Stimulated activated CD4-positive, alpha-beta T cell treated with anti-CD3 and anti-CD28 coated beads, Interleukin-1b, Interleukin-23, amount 100 ng/mL, for 24 hours (primary cell): ENCODE measurements at places on chromosomes 3 and 15.

DNA sequence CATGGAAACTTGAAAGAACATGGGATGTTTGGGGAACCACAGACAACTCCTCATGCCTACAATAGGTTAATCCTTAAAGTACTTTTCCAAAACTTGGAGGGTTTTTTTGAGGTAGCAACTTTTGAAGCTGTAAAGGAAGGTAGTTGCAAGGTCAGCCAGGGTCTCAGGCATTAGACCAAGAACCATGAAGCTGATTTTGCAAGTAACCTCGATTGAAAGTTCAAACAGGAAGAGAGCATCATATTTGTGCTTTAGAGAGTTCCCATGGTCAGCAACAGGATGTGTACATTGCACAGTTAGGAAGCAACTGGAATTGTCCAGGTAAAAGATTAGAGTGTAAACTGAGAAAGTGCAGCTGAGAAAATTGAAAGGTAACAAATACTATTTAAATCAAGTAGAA is 199.8 kb upstream of the NR2F2 start:
- no peak for DNase-seq

- no peak for DNase-seq
These were observed 234.2 kb downstream of the WNT5A start for GRCh38 chr3:55252921-55253320.

DNA sequence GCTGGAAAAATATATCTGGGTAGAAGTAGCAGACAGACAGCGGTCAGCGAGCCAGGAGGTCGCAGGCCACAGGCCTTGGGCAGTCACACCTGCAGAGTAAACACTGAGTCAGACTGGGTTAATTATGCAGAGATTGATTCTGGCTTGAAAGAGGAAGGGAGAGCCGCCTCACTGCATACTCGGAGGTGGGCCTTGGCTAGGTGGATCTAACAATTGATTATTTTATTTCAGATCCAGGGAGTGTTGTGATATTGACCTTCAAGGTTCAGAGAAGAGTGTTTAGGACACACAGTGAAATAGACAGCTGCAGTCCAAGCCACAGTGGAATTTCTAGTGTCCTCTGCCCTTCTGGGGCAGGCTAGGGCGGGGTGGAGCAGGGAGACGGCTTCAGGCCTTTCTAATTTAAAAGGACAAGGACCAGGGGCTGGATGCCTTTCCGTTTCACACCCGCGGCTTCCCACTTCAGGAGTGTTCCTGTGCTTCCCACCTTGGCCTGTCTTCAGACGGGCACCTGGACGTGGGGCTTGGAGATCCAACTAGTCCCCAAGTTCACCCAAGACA is 237.3 kb downstream of the XXYLT1 start:
- DNase-seq: no peak

DNA sequence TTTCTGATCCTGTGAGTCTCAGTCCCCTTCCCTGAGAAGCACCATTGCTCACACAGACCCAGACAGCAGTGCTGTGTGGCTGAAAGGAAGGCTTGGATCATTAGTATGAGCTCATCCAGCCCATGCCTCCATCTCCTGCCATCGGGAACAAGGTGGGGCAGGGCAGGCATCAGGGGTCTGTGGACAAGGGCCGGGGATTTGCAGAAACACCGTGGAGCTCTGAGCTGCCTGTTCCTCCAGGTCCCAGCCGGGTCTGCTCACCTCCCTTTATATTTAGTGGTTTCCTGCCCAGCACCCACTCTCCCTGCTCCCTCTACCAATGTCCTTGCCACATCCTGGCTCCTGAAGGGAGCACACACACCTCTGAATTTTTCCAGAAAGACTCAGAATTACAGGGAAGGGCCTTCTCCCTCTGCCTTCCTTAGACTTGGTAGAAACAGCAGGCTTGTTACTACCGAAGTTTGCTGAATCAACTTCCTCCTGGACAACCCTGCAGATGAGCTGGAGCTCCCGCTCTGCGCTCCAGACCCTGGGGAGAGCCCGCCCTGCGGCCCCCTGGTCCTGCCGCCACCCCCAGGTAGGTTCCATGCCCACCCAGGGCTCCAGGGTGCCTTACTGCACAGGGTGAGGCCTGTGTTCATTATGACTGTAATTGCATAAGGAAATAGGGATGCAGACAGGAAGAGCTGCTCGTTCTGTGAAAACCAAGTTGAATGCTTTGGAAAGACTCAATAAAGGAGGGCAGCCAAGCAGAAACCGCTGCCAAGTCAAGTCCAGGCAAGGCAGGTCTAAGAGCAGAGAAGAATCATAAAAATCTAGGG is 128.1 kb downstream of the NSMCE3 start:
- DNase-seq: no peak

GRCh38 chr15:57996561-57996960 is 69.0 kb downstream of the ALDH1A2 start:
- no peak for DNase-seq

- DNase-seq: no peak
These were observed 180.8 kb downstream of the KCNAB1 start for GRCh38 chr3:156300929-156301840.

GRCh38 chr3:36647423-36647853 is 116.9 kb downstream of the DCLK3 start:
- DNase-seq: no peak

- no peak for DNase-seq
These were observed 255.0 kb downstream of the OCA2 start for GRCh38 chr15:27844018-27844666.

GRCh38 chr3:171351676-171352075 is 108.5 kb downstream of the TNIK start:
- DNase-seq: no peak

DNA sequence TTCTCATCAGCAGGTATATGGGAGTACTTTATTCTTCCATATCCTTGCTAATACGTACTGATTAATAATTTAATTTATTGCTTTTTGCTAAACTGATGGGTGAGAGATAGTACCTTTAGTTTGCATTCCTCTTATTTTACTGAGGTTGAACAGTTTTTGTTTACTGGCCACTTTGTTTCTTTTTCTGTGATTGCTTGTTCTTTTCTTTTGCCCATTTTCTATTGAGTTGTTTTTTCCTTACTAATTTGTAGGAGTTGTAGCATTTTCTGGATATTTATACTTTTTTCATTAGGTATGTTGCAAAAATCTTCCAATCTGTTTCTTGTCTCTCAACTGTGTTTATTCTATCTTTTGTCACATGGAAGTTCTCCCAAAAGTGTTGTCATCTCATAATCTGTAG is 4.8 kb downstream of the PDCD6IP start:
- DNase-seq: no peak

DNA sequence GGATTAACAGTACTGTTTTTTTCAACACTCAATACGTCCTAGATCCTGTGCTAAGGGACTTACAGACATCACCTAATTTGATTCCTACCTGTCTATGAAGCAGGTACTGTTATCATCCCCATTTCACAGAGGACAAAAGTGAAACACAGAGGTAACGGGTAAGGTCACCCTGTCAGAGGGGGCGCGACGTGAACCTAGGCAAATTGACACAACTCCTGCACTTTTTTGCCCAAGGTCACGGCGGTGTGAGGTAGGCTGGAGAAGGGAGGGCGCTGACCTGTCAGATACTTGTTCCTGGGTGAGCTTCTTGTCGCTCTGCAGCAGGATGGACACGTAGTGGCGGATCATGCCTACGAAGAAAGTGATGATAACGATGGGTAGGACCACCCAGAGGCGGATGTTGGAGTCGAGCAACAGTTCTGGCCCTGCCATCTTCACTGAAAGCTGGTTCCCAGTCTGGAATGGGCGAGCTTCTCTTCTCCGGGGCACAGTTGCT is 363 bp downstream of the EMC3 start:
- no peak for DNase-seq

GRCh38 chr15:29812384-29812694 is 9.9 kb downstream of the TJP1 start:
- no peak for DNase-seq

GRCh38 chr15:69973102-69973714 is 124.5 kb downstream of the TLE3 start:
- DNase-seq: peak; percentile 20

DNA sequence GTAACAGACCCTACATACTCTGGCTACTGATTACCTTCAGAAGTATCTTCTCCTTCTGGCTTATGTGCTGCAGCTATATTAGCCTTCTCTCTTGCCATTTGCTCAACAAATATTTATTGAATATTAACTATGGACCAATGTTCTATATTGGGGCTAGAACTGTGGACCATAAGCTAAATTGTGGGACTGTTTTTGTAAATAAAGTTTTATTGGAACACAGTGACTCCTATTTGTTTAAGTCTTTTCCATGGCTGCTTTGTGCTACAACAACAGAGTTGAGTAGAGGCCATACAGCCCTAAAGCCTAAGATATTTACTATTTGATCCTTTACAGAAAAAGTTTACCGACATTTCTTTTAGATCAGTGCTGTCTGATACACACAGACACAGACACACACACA is 20.3 kb upstream of the XIRP1 start:
- DNase-seq: no peak

DNA sequence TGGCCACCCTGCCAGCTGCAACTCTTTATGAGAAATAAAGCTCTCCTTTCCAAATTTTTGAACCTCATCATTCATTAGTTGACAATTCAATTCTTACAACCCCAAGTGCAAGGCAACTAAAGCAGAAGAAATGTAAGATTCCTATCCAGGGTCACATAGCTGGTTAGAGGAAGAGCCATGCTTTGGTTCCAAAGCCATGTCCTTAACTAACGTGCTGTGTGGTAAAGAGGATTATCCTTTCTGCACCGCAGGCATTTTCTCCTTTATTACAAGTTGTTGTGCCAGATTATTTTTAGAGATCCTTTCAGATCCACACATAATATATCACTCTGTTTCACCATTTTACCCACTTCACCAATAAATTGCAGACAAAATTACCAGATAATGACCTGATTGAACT is 36.5 kb downstream of the TM4SF18 start:
- DNase-seq: no peak

GRCh38 chr3:195441992-195442572 is 738 bp downstream of the ACAP2 start:
- peak; percentile 9 for DNase-seq

GRCh38 chr15:81329446-81329845 is 5.5 kb upstream of the STARD5 start:
- DNase-seq: no peak

DNA sequence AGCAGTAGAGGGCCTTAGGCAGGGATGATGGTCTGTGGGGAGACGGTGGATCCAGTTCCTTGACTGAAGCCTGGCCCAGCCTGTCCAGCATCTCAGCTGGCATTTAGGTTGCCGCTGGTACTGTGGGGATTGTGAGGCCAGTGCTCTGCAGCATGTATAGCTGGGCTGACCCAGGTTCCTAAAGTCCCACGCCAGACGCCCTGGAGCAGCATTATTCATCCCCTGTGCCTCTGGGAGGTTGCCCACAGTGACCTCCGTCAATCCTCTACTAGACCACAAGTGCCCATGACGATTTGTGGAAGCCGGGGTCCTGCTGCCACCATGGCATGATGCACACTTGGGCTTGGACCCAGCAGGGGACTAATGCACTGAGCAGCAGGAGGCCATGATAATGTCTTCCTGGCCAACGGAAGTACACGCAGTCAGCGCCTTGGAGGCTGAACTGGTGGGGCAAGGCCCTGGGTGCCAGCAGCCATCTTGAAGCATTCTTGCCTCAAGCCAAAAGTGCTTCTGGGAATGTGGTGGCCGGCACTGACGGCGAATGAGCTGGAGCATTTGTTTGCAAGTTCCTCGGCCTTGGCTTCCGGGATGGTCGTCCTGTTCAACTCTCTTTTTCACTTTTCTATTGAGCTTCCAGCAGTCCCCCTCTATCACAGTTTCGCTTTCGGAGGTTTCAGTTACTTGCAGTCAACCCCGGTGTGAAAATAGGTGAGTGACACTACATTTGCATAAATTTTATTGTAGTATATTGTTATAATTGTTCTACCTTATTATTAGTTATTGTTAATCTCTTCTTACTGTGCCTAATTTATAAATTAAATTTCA is 949.4 kb downstream of the ROBO1 start:
- no peak for DNase-seq

DNA sequence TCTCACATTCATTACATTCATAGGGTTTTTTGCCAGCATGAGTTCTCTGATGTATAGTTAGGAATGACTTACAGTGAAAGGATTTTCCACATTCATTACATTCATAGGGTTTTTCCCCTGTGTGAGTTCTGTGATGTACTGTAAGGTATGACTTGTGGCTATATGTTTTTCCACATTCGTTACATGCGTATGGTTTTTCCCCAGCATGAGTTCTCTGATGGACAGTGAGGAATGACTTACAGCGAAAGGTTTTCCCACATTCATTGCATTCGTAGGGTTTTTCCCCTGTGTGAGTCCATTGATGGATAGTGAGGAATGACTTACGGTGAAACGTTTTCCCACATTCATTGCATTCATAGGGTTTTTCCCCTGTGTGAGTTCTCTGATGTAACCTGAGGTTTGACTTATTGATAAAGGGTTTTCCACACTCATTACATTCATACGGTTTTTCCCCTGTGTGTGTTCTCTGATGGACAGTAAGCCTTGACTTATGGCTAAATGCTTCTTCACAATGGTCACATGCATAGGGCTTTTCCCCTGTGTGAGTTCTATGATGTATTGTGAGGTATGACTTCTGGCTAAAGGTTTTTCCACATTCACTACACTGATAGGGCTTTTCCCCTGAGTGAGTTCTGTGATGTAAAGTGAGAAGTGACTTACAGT is 47.4 kb downstream of the ZNF717 start:
- no peak for DNase-seq

DNA sequence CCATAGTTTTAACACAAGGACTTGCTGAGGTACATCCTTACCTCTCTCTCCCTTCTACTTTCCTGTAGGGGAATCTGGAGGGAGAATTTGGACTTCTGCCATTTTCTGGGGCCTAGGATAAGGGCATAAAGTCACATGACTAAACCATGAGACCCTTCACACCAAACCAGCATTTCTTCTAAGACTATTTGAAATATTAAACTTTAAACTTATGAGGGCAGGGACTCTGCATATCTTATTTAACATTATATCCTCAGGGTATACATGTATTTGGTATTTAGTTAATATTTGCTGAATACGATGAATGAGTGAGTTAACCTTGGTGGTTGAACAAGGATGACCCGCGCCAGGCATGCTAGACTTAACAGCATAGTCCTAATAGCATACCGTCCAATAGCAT is 63.4 kb downstream of the USP13 start:
- no peak for DNase-seq

GRCh38 chr3:177228601-177229190 is 31.4 kb upstream of the TBL1XR1 start:
- DNase-seq: no peak

GRCh38 chr15:91694831-91695210 is 158.7 kb upstream of the SLCO3A1 start:
- DNase-seq: no peak

DNA sequence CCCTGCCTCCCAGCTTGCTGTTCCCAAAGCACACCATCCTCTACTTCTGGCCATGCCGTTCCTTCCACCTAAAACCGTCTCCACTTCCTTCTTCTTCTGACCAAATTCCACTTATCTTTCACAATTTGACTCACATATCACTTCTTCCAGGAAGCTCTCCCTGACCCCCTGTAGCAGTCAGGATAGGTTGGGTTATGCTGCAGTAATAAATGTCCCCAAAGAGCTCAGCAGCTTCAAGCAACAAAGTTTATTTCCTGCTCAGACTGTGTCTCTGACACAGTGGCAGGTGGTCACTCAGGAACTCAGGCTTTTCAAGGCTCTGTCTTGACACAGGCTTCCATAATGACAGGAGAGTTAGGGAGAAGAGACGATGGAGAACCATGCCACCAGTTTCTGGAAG is 27.4 kb downstream of the SLC6A11 start:
- DNase-seq: no peak
